ENCODE measurements at places on chromosomes 13 and 19.

DNA sequence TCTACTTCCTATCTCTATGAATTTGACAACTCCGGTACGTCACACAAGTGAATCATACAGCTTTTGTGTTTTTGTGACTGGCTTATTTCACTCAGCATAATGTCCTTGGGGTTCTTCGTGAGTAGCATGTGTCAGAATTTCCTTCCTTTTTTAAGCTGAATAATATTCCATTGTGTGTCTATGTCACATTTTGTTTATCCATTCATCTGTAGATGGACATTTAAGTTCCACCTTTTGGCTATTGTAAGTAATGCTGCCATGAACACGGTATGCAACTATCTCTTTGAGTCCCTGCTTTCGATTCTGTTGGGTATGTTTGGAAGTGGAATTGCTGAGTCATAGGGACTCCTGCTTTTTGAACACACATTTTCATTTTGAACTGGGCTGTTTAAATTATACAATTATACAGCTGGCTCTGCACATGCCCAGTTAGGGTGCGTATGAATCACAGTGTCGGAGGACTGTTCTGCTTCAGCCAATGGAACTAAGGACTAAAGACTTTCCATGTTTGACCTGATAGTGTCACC lies 43.0 kb upstream of the C13orf42 start:
- DNase-seq, result no peak

DNA sequence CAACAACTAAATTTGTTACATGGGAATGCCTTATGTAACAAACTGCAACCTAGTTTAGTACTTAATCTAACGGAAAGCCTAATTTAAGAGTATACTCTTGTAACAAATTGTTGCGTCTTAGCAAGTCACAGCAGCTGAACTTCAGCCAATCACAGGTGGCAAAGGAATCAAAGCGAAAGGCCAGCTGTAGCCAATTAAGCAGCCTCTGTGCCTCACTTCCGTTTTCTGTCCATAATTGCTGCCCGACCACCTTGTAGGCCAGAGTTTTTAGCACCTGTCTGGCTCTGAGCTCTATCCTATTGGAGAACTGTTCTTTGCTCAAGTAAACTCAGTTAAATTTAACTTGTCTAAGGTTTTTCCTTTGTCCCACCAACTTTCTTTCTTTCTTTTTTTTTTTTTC lies 18.1 kb upstream of the HSPH1 start:
- no peak for DNase-seq

GRCh38 chr19:372306-372890 lies 27.8 kb upstream of the MIER2 start:
- no peak for DNase-seq

DNA sequence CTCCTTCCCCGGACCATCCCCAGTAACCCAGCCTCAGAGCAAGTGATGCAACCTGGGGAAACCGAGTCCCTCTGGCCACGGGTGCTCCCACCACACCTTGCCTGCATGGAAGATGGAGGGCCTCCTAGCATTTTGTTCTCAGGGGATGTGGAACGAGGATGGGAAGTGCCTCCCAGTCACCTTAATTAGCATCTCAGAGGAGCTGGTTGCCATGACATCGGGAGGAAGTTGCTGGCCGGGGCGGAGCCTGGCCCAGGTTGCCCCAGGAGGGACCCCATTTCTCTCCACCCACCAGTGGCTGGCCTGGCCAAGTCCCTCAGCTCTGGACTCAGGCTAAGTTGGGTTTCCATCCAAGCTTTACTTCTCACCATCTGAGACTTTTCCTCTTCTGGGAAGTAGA lies 24.1 kb upstream of the PTPRS start:
- DNase-seq, result no peak

DNA sequence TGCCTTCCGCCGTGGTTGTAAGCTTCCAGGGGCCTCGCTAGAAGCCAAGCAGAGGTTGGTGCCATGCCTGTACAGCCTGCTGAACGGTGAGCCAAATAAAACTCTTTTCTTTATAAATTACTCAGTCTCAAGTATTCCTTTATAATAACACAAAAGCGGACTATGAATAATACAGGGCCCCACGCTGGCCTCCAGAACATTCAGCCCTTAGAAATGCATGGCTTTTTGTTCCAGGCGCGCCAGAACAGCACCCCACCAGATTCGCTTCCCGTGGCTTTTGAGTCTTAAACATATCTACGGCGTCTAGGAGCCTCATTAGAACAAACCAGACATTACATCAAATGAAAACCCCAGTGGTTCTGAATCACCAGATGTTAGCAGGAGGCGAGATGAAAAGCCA lies 75.1 kb downstream of the SLC15A1 start:
- DNase-seq, result no peak

GRCh38 chr13:79481685-79482052 lies 714 bp downstream of the NDFIP2 start:
- DNase-seq, result no peak

Measured in foreskin melanocyte (primary cell).